CD4-positive, alpha-beta T cell treated with Interleukin-2 at 100 ng/mL for 4 hours (primary cell): ENCODE measurements at places on chromosomes 11 and 22.
A peak's percentile ranks its signal among the peaks of the same experiment; 100 is the strongest.

DNA sequence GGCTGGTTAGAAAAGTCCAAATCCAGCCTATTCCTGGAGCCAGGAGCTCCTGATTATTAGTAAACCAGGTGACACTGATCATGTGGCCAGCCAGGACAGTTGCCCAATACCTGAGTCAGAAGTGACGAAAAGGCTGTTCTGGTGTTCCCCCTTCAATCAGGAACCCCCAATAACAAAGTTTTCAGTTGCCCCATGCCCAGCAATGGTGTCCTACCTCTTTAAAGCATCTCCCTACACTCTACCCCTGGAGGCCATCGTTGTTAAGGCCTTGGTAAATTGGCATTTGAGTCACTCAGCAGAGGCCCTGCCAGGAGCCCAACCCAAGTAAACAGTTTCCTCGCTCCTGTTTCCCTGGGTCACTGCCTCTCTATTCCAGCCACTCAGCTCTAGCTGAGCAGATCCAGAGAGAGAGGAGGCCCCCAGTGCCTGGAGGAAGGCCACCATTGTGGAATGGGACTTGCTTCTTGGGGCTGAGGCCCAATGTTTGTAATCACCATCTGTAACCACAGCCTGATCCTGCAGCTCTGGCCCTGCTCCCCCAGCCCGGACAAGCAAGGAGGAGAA lies 25.0 kb downstream of the ARHGAP1 start:
- no peak for DNase-seq

DNA sequence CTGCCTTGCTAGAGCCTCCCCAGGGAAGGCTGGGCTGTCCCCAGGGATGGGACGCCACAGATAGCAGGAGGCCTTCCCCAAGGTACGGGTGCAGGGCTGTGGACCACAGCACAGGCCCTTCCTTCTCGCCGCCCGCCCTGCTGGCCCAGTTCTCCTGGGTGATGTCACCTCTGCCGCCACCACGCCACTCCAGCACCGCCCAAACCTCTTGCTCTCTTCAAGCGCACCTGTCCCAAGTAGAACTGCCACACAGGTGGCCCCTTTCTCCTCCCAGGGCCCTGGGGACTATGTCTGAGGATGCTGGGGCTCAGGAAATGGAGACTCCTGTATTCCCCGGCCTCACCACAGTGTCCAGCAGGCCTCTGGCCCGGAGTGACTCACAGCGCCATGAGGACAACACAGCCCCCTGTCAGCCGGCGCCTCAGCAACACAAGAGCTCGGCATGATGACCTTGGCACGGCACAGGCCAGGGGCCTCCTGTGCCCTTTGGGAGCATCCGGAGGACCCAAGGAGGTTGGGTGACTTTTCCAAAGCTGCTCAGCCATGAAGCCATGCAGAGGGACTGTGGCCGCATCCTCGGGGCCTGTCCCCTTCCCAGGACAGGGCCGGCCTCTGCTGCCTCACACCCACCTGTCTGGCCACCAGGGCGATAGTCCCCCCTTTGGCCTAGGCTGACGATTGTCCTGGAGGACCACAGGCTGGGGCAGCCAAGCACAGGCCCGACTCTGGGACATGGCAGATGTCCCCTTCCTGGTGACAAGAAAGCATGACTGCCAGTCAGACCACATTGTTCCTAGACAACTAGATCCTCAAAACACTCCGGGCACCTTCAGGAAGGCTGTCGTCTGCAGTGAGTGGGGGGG lies 1023.5 kb downstream of the BRD1 start:
- no peak for DNase-seq

DNA sequence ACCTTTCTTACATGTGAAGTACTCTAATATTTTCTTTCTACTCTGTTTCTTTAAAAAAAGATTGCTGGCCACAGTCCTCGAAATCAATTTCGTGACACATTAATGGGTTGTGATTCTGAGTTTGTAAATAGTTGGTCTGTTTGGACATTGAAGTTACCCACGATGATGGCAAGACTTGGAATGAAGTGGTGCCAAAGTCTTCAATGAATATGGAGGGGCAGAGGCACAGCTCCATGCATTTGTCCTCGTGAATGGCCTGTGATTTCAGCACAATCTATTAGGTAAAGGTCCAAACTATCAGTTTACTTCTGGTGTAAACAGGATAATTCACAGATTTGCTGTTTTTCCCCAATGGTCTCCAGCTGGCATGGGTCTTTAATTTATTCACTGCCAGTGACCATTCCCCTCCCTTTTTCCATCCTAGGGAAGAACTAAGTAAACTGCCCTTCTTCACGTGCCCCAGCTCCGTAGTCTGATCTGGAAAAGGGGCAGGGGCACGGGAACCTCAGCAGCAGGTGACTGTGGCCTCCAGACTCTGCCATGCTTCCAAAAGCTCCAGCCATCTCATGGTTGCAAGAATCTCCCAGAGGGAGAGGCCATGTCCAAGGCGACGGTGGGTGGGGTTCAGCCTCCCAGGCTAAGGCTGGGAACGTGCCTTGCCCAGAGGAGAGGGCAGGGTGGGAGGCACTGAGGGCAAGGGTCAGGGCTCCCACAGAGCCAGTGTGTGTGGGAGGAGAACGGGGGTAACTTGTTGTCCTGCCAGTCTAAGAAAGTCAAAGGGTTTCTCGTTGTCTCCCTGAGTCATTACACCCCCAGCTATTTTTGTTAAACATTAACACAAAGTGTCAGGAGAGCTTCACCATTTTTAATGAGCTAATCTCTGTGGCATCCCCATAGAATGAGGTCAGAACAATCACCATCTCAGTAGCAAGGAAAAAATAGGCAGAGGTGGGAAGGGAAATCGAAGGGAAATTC lies 16.9 kb upstream of the PEX26 start:
- no peak for DNase-seq

- no peak for DNase-seq
Observed at GRCh38 chr11:36449561-36450096, 60.4 kb downstream of the TRAF6 start.

- DNase-seq: no peak
Observed at GRCh38 chr11:103749158-103749557, 287.3 kb upstream of the DDI1 start.

GRCh38 chr11:78020246-78020645 lies 2.8 kb downstream of the KCTD14 start:
- no peak for DNase-seq

GRCh38 chr11:15830741-15831428 lies 525.5 kb downstream of the SOX6 start:
- no peak for DNase-seq

GRCh38 chr11:59616396-59616982 lies 915 bp upstream of the OSBP start:
- DNase-seq: no peak

- no peak for DNase-seq
Observed at GRCh38 chr11:105754260-105754659, 144.4 kb downstream of the GRIA4 start.

GRCh38 chr11:124799348-124800225 lies 619 bp downstream of the MSANTD2 start:
- DNase-seq: peak; percentile 20

DNA sequence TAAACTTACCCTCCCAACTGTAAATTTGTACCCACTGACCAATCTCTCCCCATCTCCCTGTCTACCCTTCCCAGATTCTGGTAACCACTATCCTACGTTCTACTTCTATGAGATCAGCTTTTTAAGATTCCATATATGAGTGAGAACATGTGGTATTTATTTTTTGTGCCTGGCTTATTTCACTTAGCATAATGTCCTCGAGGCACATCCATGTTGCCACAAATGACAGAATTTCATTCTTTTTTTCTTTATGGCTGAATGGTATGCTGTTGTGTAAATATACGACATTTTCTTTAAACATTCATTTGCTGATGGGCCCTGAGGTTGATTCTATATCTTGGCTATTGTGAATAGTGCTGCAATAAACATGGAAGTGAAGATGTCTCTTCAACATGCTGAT lies 74.7 kb upstream of the RRM1 start:
- no peak for DNase-seq

DNA sequence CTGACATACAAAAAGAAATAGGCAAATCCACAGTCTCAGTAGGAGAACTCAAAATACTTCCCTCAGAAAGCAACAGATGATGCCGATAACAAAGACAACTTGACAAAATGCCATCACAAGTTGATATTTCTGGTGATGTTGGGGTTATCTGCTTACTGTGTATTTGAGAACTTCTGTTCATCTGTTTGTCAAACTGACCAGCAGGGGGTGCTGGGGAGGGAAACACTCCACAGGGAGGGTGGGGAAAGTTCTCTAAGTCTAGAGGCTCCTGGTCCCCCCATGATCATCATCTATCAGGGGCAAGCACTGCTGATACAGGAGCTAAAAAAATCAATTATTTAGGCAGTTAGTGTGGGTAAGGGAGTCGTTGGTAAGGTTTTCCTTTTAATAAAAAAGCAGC lies 19.2 kb downstream of the GLYATL1 start:
- DNase-seq: peak; percentile 24

- DNase-seq: no peak
Observed at GRCh38 chr11:34446386-34446785, 7.7 kb downstream of the CAT start.

DNA sequence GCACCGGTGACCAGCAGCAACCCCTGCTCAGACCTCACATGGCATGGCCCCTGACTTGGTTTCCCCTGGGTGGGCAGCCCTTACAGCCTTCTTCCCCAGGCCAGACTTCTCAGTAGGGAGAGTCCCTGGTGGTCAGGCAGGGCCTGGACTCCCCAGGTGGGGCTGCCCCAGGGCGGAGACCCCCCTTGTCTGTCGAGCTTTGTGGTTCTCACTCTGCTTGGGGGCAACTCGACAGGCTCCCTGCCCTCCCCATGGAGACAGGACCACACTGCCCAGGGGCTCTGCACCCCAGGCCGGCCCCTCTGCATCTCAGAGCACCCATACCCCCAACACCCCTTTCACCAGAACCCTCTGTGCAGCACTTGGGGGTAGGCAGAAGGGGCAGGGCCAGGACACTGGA lies 87.7 kb downstream of the MORC2 start:
- DNase-seq: no peak

DNA sequence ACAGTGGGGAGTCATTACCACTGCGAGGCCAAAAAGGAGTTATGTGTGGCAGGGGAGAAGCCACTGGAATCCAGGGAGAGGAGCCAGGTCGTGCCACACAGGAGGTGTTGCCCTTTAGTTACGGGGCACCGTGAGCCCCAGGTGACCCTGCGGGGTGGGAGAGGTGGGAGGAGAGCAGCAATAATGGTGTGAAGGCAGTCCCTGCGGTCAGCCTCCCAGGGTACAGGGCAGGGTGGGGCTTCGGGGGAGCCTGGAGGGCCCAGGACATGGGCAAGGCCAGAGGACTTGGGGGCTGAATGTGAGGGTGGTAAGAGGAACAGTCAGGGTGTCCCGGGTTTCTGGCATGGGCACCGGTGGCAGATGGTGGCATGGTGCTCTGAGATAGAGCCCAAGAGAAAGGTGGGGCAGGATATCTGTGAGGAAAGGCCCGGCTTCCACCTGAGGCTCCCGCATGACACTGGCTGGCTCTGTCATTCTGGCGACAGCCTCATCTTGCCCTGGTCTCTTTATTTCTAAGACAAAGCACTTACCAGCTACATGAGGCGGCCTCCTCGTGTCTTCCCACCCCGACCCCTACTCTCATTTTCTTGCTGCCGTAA lies 82.6 kb upstream of the LMO1 start:
- no peak for DNase-seq
